ENCODE measurements at places on chromosomes 2 and 18. TPM values are rescaled to one million over a fixed set of nuclear protein-coding genes. Genes with fewer than 3 reads are reported as not detected.

- no peak for DNase-seq
Observed at GRCh38 chr2:177340158-177340557, 52.4 kb upstream of the AGPS start.

CNDP1 gene
- 0.13 TPM for total RNA-seq

DNA sequence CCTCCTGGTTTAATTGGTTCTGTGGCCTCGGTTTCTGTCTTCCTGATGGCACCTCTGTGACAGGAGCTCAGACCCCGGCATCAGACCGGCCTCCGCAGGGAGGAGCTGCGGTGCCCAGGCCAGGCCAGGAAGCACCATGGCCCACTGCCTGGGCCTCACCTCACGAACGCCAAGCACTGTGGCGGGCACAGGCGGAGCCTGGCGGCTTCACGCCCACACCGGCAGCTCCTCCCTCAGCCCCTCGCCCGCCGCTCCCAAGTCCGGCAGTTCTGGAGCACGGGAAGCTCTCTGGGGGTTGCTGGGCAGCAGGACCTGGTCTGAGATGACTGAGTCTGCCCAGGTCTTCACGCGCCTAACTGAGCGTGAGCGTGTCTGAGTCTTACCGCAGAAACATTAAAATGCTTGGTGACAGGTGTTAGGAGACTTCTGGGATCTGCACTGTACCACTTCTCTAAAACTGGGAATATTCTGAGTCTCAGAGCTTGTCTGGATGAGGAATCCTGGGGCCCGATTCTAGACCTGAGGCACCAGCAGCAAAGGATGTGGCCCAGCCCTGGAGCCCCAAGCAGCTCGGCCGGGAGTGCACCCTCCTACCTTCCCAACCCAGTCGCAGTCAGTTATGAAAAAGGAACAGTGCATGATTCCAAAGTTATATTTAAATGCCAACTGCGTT lies 21.9 kb downstream of the RTP5 start:
- DNase-seq: no peak

TRPM8 gene
- not detected for total RNA-seq

- DNase-seq: peak; percentile 12
Observed at GRCh38 chr2:237995036-237995435, 28.2 kb downstream of the UBE2F start.

GRCh38 chr2:4673025-4673489 lies 969.7 kb downstream of the DCDC2C start:
- peak; percentile 71 for DNase-seq

- DNase-seq: no peak
Observed at GRCh38 chr2:220220009-220220408, 592.6 kb downstream of the SLC4A3 start.

Data from muscle of leg (tissue), 16 donors.